Epithelial cell of alveolus of lung (primary cell): ENCODE measurements at places on chromosomes 1 and 21. TPM values are rescaled to one million over a fixed set of nuclear protein-coding genes. Genes with fewer than 3 reads are reported as not detected.

Gene FHAD1
- total RNA-seq: 0.39 TPM in 1 of 2 replicates, not detected in the other

Gene FOXO6
- not detected in 2 replicates for total RNA-seq

Gene C1orf167
- total RNA-seq: 6.9 TPM in 1 of 2 replicates, not detected in the other

Gene FAM229A
- 1.2 and 3.1 TPM in 2 replicates for total RNA-seq

Gene RBM8A
- 116 and 131 TPM in 2 replicates for total RNA-seq
